ENCODE measurements at places on chromosomes 13 and 19.

- H3K36me3 ChIP-seq = no peaks in the 10 kb centered on the region
- no peak for DNase-seq
- no peaks in the 10 kb centered on the region for H3K27me3 ChIP-seq
- no peak overlapping the region for H3K27ac ChIP-seq
Observed at GRCh38 chr13:57452228-57452627, 179.3 kb upstream of the PCDH17 start.

- H3K36me3 ChIP-seq = peaks cover 6% of the 10 kb centered on the region
- no peak for DNase-seq
- no peak overlapping the region for H3K4me3 ChIP-seq
- H3K27ac ChIP-seq = no peak overlapping the region
Observed at GRCh38 chr13:20057214-20057613, 98.7 kb downstream of the ZMYM2 start.

GRCh38 chr19:29491995-29492577 is 33.7 kb upstream of the VSTM2B start:
- no peak overlapping the region for H3K27ac ChIP-seq
- H3K27me3 ChIP-seq = no peaks in the 10 kb centered on the region
- no peaks in the 10 kb centered on the region for H3K4me1 ChIP-seq
- DNase-seq = no peak

DNA sequence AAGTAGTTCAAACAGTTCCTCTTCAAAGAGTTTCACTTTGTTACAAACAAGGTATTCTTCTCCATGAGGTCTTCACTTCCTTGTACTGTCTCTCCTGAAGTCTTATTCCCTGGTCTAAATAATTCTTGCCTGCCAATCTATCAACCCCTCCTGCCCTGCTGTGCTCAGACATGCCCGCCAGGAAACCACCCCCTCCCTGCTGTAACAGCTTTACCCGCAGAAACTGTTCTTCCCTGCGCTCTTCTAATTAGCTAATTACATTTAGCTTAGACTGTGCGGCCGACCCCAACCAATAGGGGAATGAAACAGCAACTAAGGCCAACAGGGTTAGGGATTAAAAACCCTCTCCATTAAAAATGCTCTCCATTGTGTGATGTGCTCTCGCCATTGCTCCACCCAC is 46.7 kb downstream of the ZNF846 start:
- no peaks in the 10 kb centered on the region for H3K4me1 ChIP-seq
- no peak for DNase-seq
- H3K36me3 ChIP-seq = no peaks in the 10 kb centered on the region

GRCh38 chr13:94233837-94234236 is 245.6 kb downstream of the DCT start:
- no peaks in the 10 kb centered on the region for H3K36me3 ChIP-seq
- no peak for DNase-seq
- H3K4me1 ChIP-seq = no peaks in the 10 kb centered on the region
- no peak overlapping the region for H3K4me3 ChIP-seq
- no peaks in the 10 kb centered on the region for H3K27me3 ChIP-seq

DNA sequence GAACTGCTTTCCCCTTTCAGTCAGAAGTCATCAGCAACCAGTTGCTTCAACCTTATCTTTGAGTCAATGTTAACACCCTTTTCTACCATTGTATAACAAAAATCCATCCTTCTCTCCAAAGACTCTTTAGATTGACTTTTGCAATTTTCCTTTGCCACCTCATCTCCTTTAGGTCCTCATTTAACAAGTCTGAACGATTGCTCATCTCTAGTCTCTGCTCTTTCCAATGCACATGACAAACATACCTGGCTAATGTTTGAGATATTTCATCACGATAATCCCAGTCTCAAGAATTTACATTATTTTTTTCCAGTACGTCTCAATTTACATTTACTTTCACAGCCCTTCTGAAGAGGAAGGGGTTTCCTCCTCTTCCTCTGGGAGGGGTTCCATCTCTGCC is 127.5 kb downstream of the KLF12 start:
- H3K27ac ChIP-seq = no peak overlapping the region
- no peak for DNase-seq
- no peaks in the 10 kb centered on the region for H3K27me3 ChIP-seq
- H3K4me1 ChIP-seq = peaks cover 21% of the 10 kb centered on the region
- H3K36me3 ChIP-seq = no peaks in the 10 kb centered on the region
- no peak overlapping the region for H3K4me3 ChIP-seq

- no peak overlapping the region for H3K27ac ChIP-seq
- H3K27me3 ChIP-seq = no peaks in the 10 kb centered on the region
- no peak for DNase-seq
- H3K36me3 ChIP-seq = no peaks in the 10 kb centered on the region
Observed at GRCh38 chr13:80787604-80788003, 446.7 kb upstream of the SPRY2 start.

GRCh38 chr13:33251131-33251661 is 34.4 kb downstream of the STARD13 start:
- H3K4me3 ChIP-seq = no peak overlapping the region
- no peaks in the 10 kb centered on the region for H3K4me1 ChIP-seq
- H3K27me3 ChIP-seq = no peaks in the 10 kb centered on the region
- no peaks in the 10 kb centered on the region for H3K36me3 ChIP-seq

GRCh38 chr13:41835871-41836270 is 125.0 kb downstream of the VWA8 start:
- no peaks in the 10 kb centered on the region for H3K27me3 ChIP-seq
- no peak overlapping the region for H3K4me3 ChIP-seq

GRCh38 chr13:40445557-40445990 is 220.9 kb downstream of the FOXO1 start:
- H3K4me1 ChIP-seq = no peaks in the 10 kb centered on the region
- no peak overlapping the region for H3K4me3 ChIP-seq
- H3K27ac ChIP-seq = no peak overlapping the region
- H3K27me3 ChIP-seq = no peaks in the 10 kb centered on the region
- no peaks in the 10 kb centered on the region for H3K36me3 ChIP-seq

GRCh38 chr13:78910147-78910546 is 251.2 kb upstream of the OBI1 start:
- H3K27ac ChIP-seq = no peak overlapping the region
- no peaks in the 10 kb centered on the region for H3K4me1 ChIP-seq

DNA sequence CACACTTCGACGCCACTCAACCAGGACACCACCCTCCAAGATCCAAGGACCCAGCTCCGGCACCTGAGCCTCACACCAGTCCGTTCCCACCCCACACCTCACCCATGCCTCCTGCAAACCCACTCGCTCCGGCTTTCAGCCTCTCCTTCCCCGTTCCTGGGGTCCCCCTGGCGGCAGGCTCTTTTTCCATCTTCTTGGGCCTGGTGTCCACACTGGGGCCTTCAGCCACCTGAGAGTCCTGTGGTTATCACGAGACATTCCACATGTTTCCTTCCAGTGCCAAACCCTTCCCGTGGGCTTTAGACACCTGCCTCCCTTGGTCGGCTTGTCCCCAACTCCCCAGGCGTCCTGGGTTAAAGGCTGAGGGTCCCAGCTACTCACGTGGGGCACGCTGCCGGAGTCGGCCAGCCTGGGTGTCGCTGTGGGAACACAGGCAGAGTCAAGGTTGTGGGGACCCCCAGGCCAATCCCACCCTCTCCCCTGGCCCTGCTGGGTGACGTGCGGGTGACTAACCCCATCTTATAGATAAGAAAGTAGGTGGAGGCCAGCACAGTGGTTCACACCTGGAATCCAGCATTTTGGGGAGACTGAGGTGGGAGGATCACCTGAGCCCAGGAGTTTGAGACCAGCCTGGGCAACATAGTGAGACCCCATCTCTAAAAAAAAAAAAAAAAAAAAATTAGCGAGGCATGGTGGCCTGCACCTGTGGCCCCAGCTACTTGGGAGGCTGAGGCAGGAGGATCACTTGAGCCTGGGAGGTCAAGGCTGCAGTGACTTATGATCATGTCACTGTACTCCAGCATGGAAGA is 1.9 kb downstream of the JSRP1 start:
- no peaks in the 10 kb centered on the region for H3K36me3 ChIP-seq
- H3K27ac ChIP-seq = peak overlapping the region; percentile 61
- no peaks in the 10 kb centered on the region for H3K4me1 ChIP-seq
- peak; percentile 54 for DNase-seq

DNA sequence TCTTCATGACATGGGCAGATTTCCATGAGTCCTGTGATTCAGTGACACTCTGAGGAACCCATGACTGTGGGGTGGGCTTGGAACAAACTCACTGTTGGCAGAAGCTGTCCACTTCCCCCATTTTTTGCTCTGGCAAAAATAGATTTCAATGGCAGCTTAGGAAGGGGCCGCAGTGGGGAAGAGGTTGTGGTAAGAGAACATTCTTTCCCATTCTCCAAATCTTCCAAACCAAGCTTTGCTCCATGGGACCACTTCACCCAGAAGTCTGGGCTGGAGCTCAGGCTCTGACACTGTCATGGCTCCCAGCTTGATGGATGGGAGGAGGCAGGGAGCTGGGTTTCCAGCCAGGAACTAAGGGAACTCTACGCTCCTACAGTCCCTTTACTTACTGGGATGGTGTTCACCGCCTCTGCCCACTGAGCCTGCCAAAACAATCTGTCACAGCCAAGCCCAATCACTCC is 24.9 kb upstream of the MEDAG start:
- no peaks in the 10 kb centered on the region for H3K27me3 ChIP-seq
- DNase-seq = no peak
- H3K4me1 ChIP-seq = no peaks in the 10 kb centered on the region
- H3K36me3 ChIP-seq = no peaks in the 10 kb centered on the region

DNA sequence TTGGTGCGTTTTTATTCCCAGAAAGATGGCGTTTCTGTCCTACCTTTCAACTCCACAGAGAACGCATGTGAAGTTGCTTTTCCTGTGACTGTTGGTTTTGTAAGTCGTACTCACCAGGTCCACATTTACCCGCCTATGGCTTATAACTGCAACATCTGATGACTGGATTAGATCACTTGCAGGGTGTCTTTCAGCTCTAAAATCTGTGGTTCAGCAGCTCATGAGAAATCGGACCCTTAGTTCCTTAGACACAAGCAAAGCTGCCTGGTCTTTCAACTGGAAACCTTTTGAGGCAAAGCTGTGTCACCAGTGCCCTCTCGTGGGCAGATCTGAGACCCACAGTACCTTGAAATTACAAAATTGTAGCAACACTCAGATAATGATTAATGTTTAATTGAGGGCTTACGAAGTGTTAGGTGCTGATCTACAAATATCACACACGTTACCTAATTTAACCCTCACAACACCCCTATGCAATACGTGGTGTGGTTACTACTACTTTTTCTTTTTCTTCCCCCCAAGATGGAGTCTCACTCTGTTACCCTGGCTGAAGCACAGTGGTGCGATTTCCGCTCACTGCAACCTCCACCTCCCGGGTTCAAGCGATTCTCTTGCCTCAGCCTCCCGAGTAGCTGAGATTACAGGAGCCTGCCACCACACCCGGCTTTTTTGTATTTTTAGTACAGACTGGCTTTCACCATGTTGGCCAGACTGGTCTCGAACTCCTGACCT is 65.4 kb downstream of the RUBCNL start:
- H3K27ac ChIP-seq = no peak overlapping the region
- no peaks in the 10 kb centered on the region for H3K36me3 ChIP-seq
- no peak overlapping the region for H3K4me3 ChIP-seq
- peak; percentile 61 for DNase-seq

DNA sequence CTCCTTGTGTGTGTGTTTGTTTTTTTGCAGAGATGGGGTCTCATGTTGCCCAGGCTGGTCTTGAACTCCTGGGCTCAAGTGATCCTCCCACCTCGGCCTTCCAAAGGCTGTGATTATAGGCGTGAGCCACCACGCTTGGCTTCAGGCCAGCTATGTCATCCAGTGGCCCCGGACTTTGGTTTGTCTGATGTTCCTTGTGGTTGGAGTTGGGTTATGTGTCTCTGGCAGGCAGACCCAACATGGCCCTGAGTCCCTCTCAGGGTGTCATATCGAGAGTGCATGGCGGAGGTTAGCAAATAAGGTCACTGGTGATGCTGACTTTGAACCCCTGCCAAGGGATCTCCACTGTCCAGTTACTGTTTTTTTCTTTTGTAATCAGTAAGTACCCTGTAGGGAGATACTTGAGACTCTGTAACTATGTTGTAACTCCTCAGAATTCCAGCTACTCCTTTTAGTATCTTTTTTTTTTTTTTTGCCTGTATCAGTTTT is 37.3 kb downstream of the SMARCA4 start:
- DNase-seq = no peak
- no peaks in the 10 kb centered on the region for H3K4me1 ChIP-seq
- no peaks in the 10 kb centered on the region for H3K27me3 ChIP-seq
- H3K4me3 ChIP-seq = no peak overlapping the region
- 0 out of 2 replicates have a peak, but pooled peaks cover 2% of the 10 kb centered on the region for H3K36me3 ChIP-seq
